ENCODE measurements at places on chromosomes 6 and 20.

GRCh38 chr6:3748208-3749066 is 3.1 kb downstream of the PXDC1 start:
- DNase-seq, result no peak

DNA sequence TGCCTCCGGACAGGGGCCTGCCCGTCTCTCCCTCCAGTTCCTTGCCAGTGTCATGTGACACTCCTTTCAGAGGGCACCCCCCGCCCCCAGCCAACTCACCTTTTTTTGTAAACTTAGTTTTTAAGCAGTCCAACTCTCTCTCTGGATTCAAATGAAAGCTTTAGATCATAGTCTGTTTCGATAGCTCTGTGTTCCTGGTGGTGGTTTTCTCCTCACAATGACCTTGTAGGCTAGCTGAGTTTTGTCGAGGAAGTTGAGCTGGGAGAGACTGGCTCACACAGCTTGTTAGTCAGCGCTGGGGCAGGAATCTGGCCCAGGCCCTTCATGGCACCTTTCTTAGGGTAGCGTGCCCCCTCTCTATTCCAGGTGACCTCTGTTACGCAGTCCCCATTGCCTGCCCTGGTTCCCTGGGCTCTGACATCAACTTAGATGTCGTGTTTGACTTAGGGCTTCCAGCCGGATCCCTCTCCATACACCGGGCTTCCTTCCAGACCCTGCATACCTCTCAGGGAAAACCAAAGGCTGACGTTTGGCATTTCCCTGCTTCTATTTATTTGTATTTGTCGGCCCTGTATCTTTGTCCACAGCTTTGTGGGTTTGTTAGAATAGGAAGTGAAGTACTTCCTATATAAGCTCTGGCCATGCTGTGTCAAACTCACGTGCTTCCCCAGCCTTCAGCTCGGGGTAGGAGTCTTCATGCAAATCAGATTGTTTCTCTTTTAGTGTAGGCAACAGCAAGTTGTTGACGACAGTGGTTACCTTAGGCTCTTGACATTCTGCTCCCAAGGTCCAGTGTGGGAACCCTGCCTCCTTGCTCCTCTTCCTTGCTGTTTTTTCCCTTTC is 12.7 kb downstream of the IGF2R start:
- DNase-seq, result no peak

DNA sequence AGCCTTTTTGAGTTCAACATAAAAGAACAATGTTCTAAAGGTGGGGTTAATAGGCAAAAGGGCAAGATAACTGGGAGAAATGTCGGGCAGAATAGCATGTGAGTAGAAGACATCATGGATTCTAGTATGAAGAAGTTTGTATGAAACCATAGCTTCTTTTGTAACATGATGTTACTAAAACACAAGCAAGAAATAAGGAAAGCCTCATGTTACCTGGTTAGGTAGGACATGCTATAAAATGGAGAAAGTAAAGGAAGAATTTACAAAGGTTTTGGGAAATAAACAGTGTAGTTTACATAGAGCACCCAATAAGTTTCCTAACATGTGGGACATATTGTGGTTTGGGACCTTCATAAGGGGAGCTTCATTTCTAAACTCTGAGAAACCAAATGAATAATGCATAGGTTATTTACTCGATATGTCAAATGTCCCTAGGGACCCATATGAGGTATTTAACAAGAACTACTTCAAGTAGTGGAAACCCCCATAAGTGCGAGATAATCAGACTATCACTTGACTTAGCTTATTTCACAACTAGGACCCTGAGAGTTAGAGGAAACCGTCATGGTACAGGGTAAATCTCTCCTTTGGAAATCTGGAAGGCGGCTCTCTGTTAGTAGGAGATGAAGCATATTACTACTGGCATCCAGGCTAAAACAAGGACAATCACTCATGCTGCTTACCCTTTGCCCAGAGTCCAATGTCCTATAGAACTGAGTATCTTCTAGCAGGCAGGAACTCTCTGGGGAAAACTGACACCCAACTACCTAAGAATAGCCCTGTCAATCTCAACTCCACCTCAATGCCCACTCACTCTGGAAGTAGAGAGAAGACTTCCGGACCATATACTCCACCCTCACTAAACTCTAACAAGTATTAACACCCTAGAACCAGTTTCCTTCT is 57.5 kb downstream of the ILRUN start:
- DNase-seq, result no peak

- no peak for DNase-seq
These were observed 219.0 kb downstream of the NKAIN2 start for GRCh38 chr6:124022641-124023040.

DNA sequence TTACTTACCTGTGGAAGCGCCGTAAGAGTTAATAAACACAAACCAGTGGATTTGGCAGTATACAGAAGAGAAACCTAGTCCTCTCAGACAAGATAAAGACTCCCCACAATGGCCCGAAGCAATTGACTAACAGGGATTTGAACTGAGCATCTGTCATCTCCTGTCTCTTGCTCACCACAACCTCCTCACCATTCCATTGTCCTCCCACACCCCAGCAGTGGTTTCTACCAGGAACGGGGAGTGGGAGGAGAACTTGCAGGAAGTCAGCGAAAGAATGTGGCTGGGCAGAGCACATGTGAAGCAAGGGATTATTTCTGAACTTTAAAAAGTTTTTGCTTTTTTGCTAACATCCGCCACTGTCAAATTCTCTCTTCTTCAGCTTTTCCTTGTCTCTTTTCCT is 24.6 kb upstream of the TAAR1 start:
- no peak for DNase-seq

- no peak for DNase-seq
These were observed 159.8 kb upstream of the SYNDIG1 start for GRCh38 chr20:24309596-24309995.

Data from stimulated activated CD4-positive, alpha-beta T cell treated with anti-CD3 and anti-CD28 coated beads, Interleukin-15, amount 100 ng/mL, for 1 hour (primary cell).